ENCODE measurements at places on chromosomes 12 and 14.
A peak's percentile ranks its signal among the peaks of the same experiment; 100 is the strongest.

GRCh38 chr12:44833561-44833960 lies 42.6 kb downstream of the NELL2 start:
- DNase-seq: no peak

DNA sequence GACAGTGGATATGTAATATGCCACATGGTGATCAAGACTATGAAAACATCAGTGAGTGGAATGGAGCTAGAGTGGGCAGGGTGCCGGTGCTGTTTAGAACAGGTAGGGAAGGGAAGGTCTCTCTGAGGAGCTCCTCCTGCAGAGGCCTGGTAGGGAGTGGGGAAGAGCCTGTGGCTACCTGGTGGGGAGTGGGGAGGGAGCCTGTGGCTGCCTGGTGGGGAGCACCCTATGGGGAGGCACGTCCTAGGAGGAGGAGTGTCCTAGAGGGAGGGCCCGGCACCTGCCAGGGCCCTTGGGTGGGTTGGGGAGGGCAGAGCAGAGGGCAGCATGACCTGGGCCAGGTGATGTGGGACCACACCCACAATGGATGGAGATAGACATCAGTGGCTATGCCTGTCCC lies 122.6 kb downstream of the ADGRD1 start:
- no peak for DNase-seq

GRCh38 chr12:117331691-117332090 lies 29.7 kb downstream of the NOS1 start:
- no peak for DNase-seq

DNA sequence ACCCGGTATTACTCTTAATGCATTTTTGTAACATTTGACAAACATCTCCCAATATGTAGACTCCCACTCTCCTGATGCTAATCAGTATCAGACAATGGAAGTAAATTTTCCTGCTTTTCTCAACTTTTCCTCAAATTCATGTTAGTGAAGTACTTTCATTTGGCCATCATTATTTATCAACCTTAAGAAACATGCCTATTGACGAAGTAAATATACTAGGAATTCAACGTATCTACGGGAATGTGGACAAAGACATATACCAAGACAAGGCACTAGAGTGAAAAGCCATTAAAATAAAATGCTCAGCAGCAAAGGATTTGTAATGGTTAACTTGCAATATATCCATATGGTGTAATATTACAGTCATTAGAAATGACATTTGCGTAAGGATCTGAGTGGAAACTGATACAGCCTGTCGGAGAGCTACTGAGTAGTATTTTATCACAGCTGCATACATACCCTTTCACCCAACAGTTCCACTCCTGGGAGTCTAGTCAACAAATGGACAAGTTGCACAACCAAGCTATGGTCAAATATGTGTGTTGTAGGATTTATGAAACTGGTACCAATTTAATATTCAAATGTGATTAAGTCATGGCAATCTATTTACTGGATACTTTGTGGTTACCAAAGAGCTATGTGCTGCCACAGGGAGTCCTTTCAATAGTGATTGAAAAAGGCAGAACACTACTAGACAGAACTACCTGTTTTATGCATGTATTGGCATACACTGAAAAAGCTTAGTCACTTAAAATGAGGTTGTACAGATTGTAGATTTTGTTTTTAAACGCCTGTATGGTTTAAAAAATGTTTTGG lies 26.5 kb downstream of the NUDT4 start:
- peak; percentile 74 for DNase-seq

DNA sequence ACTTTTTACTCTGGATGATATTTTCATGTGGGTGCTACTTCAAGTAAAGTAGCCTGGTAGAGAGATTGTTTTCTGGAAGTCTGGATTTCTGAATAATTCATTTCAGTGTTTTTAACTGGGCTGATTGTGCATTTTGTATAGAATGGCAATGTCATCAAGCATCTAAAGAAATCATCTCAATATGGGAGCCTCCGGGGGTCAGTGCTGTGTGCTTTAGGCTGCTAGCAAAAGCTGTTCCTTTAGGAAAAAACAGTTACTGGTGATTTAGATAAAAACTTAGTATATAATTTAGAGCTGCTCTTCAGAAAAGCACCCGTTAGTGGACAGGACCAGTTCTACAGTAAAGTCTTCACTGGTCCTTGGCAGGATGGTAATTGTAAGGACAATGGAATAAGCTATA lies 5.1 kb downstream of the UBE3B start:
- DNase-seq: no peak

DNA sequence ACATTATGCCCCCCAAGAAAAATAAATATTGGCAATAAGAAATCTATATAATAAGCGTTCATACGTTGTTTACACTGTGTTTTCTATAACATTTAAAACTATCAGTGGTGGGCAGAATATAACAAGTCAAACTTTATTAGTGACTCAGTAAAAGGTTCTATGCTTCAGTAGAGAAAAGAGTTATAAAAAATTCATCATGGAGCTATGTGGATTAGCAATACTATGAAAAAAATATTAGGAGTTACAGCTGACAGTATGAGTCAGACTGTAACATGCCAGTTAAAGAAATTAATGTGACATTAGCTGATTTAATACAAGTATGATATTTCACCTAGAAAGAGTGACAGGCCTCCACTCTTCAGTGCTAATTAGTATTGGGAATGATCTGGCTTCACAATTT lies 125.1 kb upstream of the GARIN6 start:
- no peak for DNase-seq

DNA sequence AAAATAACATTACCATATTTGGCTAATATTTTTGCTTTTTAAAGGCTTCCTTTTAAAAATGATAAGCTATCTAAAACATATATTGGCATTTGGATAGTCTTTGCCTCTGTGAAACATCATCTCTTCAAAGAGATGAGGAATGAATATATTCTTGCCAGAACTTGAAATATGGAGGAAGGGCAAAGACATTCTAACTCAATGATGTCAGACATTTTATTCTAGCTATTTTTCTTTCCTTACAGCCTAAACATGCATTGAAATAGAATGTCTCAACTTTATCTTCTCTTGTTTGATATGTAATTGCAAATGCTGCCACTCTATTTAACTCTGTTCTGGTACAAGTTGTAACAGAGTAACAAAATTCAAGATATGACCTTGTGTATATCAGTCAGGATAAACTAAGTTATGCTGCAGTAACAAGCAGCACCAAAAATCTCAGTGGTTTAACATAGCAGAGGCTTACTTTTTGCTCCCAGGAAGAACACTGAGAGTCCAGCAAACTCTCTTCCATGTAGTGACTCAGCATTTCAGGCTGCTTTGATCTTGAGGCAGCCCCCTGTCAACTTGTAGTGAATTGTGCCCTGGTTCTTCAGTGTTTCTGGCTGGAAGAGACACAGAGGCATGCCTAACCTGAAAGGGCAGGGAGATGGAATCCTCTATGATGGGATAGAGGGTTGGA lies 11.0 kb downstream of the IRAK3 start:
- DNase-seq: peak; percentile 38

GRCh38 chr12:122651520-122652224 lies 51.5 kb downstream of the HCAR2 start:
- no peak for DNase-seq

GRCh38 chr14:81342850-81343580 lies 57.1 kb downstream of the STON2 start:
- no peak for DNase-seq

- DNase-seq: peak; percentile 67
Measured at GRCh38 chr12:122841544-122842321, 6.5 kb downstream of the HIP1R start.

Data from iris pigment epithelial cell (primary cell).